ENCODE measurements at places on chromosomes 3 and 15.
A peak's percentile ranks its signal among the peaks of the same experiment; 100 is the strongest.

- no peak for DNase-seq
These were observed 245.7 kb downstream of the ADAMTSL3 start for GRCh38 chr15:83899670-83900069.

DNA sequence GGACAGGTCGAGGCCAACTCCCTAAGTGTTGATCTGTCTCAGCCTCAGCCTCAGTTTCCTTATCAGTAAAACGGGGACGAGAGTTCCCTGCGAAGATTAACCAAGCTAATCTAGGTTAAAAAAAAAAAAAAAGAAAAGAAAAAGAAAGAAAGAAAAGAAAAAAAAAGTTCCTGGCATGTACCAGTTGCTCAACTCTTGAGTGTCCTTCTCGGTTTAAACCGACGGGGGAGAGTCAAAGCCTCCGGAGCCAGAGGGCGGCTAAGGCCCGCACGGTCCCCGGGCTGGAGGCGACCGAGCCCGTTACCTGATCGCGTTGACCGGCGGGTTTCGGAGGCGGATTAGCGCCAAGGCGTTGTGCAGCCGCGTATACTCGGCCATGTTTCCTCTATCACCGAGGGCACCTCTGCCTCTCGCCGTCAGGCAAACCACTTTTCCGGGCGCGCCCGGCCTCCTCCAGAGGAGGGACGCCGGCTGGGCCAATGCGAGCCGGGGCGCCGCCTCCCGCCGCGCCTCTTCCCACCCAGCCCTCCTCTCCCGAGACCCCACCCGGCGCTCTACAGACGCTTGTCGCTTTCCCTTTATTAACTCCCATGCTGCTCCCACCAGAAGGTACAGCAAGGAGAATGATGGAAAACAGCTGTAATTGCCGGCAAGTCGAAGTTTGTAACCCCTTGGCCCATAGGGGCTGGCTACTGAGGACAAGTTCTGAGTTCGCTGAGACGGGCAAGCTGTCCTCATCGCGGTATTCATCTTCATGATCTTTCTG lies at the start of gene EHHADH:
Gene EHHADH (minus strand): TSS at position 405 of the 766 bp plus-strand sequence. CDS start 27 bp downstream, at position 378.
- peak; percentile 21 for DNase-seq

DNA sequence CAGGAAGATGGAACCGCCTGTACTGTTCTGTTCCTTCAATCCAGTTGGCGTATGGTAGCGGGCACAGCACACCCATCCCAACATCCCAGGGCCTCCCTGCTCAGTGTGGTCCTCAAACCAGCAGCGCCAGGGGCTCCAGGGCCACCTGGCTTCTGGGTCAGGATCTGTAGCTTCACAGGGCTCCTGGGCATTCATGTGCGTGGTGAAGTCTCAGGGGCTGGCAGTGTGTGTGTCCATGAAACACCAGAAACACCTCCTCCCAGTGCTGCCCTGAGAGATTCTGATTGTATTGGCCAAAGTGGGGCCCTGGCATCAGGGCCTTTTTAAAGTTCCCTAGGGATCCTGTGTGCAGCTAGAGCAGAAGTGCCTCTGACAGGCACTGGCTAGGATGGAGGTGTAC lies 42.1 kb downstream of the ABTB1 start:
- DNase-seq = no peak

GRCh38 chr15:48103647-48104046 lies 17.1 kb upstream of the SLC24A5 start:
- no peak for DNase-seq

GRCh38 chr15:73571346-73571745 lies 61.8 kb downstream of the NPTN start:
- DNase-seq = no peak

GRCh38 chr3:9947025-9947995 lies 4.9 kb downstream of the PRRT3 start:
- DNase-seq = no peak

DNA sequence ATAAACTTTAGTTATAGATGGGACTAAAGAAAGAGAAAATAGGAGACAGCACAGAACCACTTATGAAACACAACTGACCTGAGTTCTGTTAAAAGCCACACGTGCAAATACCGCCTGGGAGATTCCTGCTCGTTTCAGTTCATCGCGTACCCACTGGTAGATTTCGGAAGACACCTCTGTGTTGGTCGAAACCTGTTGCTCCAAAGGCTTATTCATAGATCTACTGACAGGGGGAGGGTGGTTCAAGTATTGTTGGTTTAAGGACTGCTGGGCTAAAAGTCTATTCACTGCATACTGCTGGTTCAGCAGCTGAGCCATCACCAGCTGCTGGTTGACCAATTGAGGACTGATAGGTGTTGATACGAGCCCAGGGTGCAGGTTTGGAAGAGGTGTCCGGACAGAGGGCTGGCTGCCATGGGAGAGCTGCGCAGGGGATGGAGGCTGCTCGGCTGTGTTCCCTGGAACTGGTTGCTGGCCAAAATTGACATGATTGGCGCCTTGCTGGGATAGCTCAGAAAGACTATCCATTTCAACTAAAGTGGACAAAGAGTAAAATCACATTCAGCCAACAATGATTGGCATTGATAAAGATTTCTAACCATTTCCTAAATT lies 30.6 kb downstream of the SATB1 start:
- DNase-seq = no peak

DNA sequence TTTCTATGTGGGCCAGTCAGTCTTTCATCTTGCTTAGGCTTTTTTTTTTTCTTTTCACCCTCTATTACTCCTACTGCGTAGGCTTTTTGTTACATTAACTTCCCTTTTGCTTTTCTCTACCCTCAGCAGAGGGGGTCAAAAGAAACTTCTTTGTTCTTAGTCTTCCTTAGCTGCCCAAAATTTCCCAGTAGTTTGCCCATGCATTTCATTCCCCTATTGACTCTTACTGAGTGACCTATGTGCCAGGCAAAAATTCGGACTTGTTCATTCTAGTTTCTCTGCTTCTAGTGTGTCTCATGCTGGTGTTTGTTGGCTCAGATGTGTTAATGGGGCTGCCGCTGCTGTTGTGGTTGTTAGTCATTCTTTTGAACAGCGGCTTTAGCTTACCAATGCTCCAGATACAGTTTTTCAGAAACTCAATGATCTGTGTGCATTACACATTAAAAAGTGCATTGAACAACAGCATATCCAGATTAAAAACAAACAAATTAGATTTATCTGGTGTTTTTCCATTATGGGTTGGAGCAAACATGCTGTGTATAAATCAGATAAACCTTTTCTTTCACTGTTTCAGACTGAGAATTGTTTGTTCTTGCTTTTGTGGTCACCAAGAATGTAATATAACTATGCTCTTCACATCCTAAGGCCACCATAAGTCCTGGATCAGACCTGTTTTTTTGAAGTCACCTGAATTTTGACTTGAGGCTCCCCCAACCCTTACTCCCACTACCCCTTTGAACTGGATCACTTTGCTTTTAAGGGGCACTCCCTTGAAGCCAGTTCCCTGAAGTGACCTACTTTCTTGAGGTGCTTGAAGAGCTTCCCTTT lies 43.1 kb downstream of the PDE8A start:
- no peak for DNase-seq

DNA sequence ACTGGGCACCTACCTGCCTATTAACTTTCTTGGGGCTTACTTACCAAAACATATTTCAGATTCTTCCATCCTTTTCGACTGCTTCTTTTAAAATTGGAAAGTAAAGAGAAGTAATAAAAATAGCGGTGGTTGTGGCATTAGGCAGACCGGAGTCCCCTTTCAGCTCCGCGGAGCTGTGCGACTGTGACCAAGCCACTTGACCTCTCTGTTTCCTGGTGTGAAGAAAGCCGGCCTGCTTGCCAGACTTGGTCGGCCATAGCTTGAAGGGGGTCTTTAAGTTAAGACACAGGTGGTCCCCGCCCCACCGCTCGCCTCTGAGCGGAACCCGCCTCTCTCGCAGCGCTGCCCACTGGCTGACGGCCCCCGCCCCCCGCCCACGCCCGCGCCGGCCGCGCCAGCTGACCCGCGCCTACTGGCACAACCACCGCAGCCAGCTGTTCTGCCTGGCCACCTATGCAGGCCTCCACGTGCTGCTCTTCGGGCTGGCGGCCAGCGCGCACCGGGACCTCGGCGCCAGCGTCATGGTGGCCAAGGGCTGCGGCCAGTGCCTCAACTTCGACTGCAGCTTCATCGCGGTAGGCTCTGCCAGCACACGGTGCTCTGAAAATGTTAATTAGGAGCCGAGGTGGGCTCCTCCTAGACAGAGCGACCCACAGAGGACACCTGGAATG lies 18.3 kb downstream of the NOX5 start:
- DNase-seq = no peak

GRCh38 chr15:47716516-47716915 lies 789 bp upstream of the SEMA6D start:
- DNase-seq = no peak

GRCh38 chr3:102031834-102032233 lies 182.5 kb downstream of the NFKBIZ start:
- DNase-seq = no peak

- no peak for DNase-seq
These were observed 1097.2 kb downstream of the FHIT start for GRCh38 chr3:60154011-60154410.

GRCh38 chr3:110381992-110382391 lies 689.6 kb upstream of the NECTIN3 start:
- DNase-seq = no peak

DNA sequence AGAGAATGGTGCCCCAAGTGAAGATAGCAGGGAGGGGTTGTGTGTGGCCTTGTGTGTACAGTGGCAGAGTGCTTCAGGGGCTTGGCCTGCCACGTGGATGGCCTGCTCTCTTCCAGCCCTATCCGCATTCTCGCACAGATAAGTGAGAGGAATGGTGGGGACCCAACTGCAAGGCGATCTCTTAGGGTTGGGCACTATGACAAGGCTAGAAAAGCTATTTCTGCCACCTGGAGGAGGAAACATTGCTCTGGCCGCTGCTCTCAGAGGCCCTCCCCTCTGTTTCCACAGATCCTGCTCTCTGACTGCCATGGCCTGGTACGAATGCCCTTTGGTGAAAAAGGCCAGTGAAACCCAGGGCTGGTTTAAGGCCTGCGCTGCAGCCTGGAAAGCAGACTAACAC lies 20.6 kb downstream of the EEFSEC start:
- DNase-seq = no peak

DNA sequence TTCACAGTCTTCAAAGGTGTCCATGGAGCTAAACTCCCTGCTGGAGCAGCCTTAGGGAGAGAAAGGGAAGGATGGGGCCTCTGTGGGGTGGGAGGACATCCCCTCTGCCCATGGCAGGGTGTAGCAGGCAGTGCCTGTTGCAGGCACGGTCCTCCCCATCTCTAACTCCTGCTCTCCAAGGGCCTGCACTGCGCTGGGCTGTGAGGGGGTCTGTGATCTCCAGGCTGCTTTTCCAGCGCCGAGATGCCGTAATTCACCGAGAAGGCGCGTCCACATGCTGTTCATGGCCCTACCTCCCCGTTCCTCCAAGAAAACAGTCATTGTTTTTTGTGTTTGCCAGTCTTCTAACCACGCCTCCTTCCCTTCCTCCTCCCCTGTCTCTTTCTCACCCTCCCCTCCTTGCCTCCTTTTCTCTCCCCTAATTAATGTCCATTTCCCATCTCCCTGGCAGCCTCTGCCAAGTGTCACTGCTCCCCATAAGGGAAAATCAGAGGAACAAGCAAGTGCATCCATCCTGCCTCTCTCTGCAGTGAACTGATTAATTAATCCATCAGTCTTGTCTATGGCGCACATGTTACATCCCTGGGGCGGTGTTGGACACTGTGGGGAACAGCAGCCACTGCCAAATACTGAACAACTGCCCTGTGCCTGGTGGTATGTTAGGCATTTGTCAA lies 17.7 kb upstream of the LAMP3 start:
- DNase-seq = no peak

GRCh38 chr3:146605106-146605505 lies at the start of gene PLSCR5:
PLSCR5 (minus strand) TSS chr3:146605346; CDS start chr3:146605212, 134 bp downstream.
- DNase-seq = no peak

DNA sequence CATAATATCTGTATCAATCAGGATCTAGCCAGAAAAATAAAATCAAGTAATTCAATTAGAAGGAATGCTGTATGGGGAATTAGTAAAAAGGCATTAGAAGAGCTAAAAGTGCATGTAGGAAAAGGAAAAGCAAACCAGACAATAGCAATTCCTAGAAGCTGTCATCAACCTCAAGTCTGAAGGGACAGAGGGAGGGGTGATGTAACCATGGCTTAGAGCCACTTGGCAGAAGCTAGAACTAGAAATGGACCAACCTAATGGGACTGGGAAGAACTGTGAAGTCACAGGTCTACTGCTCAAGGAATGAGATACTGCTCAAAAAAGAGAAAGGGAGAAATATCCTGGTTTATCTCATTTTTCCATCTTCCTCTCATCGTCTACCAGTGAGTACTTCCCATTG lies 590.7 kb upstream of the SGO1 start:
- DNase-seq = no peak

GRCh38 chr3:81838457-81838856 lies 77.0 kb upstream of the GBE1 start:
- no peak for DNase-seq

- no peak for DNase-seq
These were observed 9.9 kb downstream of the RBP1 start for GRCh38 chr3:139529662-139530061.

DNA sequence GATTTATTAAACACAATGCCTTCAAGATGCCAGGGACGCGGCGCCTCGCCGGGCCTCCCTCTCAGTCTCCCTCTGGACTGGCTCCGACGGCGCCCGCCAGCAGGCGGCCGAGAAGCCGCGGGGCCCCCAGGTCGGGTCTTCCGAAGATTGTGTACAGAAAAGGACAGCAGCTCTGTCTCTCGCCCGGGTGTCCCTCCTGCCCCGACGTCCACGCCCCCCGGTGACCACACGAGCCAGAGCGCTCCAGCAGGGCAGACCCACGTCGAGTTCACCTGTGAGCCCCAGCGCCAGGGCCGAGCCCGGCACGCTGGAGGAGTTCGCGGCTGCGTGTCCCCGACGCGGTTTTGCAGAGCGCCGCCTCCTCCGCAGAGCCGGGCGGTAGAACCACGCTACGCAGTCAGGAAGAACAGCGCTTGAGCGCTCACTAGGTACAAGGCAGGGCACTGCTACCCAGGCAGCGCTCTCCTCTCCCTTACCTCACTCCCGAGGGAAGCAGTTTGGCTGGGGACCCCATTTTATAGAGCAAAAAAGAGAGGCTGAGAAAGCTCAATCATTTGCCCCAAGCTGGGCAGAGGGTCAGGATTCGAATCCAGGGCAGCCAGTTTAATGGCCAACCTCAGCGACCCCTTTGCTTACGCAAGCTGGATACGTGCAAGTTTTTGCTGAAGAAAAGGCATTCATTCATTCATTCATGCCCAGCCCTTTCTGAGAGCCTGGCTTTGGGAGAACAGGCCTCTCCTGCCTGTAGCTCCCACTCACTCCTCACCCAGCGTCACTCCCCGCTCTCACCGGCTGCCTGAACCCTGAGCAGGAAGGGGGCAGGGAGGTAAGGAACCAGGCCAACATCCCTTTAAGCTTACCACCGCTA lies 3.0 kb upstream of the TLE3 start:
- no peak for DNase-seq

DNA sequence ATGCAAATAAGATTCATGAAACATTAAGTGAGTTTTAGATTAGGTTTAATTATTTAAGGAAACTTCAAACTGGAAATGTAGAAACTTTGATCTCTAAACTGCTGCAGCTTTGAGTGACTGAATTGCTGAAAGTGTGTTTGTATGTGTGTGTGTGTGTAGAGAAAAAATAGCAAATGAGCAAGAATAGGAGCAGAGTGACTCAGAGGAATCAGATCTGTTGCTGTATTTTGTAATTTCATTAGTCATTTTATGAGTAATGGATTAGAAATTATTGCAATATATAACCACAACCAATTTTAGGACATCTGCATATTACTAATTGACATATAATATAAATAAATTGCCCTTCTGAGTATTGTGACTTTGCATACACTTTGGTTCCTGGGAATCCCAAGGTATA lies 52.8 kb upstream of the SLC9A9 start:
- no peak for DNase-seq

GRCh38 chr15:88098361-88098760 lies 158.2 kb downstream of the NTRK3 start:
- no peak for DNase-seq

Data from stimulated activated CD8-positive, alpha-beta memory T cell treated with anti-CD3 and anti-CD28 coated beads, Interleukin-4, amount 100 ng/mL, for 4 hours (primary cell).